ENCODE measurements at places on chromosomes 4 and X. TPM values are rescaled to one million over a fixed set of nuclear protein-coding genes. Genes with fewer than 3 reads are reported as not detected.

GRCh38 chr4:96603641-96604040 is 763.7 kb downstream of the PDHA2 start:
- no peaks in the 10 kb centered on the region for H3K36me3 ChIP-seq
- H3K27me3 ChIP-seq, result no peaks in the 10 kb centered on the region
- no peaks in the 10 kb centered on the region for H3K4me1 ChIP-seq
- no peak overlapping the region for H3K27ac ChIP-seq
- no peak for DNase-seq

DNA sequence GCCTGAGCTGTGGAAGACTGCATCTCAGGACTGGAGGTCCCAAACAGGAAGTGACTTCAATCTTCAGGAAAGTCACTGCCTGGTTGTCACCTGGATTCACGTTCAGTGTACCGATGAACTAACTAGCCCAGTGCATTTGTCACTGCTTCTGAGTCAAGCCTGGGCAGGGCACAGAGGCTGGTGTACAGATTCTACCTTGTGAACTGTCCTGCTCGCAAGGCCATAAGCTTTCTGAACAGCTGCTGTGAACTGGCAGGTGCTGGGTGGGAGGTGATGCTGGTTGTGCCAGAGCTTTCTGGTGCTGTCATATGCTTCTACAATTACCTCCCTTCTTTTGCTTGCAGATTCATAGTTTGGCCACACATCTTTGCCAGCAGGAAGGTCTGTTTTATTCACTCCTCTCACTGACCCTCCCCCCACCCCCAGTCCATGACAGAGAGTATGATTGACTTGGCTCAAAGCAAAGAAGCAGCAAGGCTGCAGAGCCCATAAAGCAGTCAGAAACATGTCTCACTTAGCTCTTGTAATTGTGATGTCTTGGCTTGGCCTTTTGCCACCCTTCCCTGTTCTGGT is 40.5 kb downstream of the ZCCHC12 start:
- no peaks in the 10 kb centered on the region for H3K4me1 ChIP-seq
- no peak overlapping the region for H3K4me3 ChIP-seq
- peaks cover 2% of the 10 kb centered on the region for H3K27me3 ChIP-seq
- H3K27ac ChIP-seq, result no peak overlapping the region

DNA sequence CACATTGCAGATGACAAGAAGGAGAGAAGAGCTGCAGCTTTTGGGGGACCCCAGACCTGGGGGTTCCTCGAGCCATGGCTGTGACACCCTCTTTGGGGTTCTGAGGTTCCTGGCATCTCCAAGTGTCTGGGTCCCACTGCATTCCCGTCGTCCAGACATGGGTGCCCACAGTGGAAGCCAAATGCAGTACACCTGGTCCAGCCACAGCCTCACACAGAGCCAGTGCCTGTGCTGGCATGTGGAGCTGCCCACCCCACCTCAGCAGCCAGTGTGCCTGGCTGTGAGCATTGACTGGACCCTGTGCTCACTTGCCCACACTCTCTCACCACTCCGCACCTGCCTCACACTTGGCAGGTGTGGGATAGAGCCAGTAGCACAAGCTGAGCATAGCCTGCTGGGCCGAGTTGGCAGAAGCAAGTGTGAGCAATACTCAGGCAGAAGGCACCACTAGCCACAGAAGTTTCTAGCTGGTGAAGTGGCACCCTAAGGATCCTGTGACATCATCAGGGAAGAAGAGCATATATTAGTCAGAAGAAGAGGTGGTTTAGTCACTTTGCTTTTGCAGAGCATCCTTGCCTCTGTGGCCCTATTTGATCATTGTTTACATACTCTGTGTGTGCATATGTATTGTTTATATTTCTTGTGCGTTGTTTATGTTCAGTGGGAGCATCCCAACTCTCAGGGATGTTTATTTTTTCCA is 65.0 kb upstream of the MAGEB2 start:
- H3K27ac ChIP-seq, result no peak overlapping the region
- no peaks in the 10 kb centered on the region for H3K27me3 ChIP-seq
- no peaks in the 10 kb centered on the region for H3K4me1 ChIP-seq
- peak; percentile 36 for DNase-seq
- no peak overlapping the region for H3K4me3 ChIP-seq

SEC24D gene
- polyA plus RNA-seq, result 111 TPM

APELA gene
- not detected for polyA plus RNA-seq

DNA sequence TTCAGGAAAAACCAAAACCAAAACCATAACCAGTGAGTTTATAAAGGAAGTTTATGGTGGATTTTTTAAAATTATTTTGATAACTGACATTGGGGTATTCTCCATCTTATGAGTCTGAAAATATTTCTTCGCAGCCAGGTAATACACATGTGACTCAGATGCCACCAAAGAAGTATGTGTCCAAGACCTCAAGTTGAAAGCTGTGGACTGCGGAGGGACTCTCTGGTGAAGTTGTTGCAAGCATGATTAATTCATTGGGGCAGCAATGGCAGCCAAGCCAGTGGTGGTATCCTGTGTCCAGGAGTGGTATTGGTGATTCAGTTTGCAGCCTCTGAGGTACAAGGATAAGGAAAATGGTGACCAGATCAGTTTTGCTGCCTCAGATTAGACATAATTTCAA is 14.0 kb upstream of the ADH5 start:
- DNase-seq, result no peak
- H3K27ac ChIP-seq, result no peak overlapping the region
- H3K4me1 ChIP-seq, result peaks cover 9% of the 10 kb centered on the region
- no peaks in the 10 kb centered on the region for H3K36me3 ChIP-seq
- no peak overlapping the region for H3K4me3 ChIP-seq

GRCh38 chr4:15148199-15148598 is 145.9 kb downstream of the CPEB2 start:
- H3K27me3 ChIP-seq, result no peaks in the 10 kb centered on the region
- peaks cover 13% of the 10 kb centered on the region for H3K4me1 ChIP-seq
- H3K36me3 ChIP-seq, result no peaks in the 10 kb centered on the region

POU3F4 gene
- not detected for polyA plus RNA-seq

SYTL4 gene
- polyA plus RNA-seq, result 1.6 TPM

DNA sequence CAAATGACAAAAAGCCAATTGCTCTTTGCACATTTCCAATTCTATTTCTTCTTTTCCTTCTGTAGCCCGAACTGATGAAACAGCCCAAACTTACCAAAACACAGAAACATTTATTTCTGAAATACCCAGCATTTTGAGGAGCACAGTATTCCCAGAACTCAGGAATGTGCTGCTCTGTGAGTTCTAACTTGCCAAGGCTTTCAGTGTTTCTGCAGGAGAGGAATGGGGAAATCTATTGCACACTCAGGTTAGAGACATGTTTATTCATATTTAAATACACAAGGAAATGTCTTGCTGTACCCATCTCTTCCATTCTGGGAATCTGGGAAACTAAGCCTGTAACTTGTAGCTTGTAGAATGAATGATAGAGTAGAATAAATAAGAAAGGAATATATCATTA is 10.7 kb downstream of the TMPRSS11D start:
- H3K4me1 ChIP-seq, result 0 out of 2 replicates have a peak, but pooled peaks cover 2% of the 10 kb centered on the region
- H3K36me3 ChIP-seq, result no peaks in the 10 kb centered on the region
- no peak overlapping the region for H3K27ac ChIP-seq
- DNase-seq, result no peak
- H3K27me3 ChIP-seq, result no peaks in the 10 kb centered on the region

DNA sequence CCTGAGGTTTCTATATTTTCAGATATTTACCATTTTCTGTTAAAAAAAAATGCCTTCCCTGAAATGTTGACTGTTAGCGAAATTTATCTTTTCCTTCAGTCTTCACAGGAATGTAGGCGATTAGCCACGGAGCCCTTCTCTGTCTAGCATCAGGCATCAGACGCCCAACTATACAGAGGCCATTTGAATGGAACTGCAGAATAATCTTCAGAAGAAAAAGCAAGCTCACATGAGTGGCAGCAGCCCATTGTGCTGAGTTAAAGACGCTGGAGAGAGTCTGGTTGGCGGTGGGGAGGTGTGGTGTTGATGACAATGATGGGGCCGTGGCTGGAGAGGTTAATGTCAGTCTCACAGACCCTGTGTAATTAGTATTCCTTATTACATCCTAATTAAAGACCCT is 196.8 kb upstream of the LEF1 start:
- H3K27me3 ChIP-seq, result peaks cover 13% of the 10 kb centered on the region
- peaks cover 3% of the 10 kb centered on the region for H3K4me1 ChIP-seq
- no peaks in the 10 kb centered on the region for H3K36me3 ChIP-seq
- no peak overlapping the region for H3K4me3 ChIP-seq
- no peak for DNase-seq
- no peak overlapping the region for H3K27ac ChIP-seq

BCORL1 gene
- polyA plus RNA-seq, result 2.1 TPM

Data from IMR-90 (cell line).